ENCODE measurements at places on chromosomes 1 and 21. TPM values are rescaled to one million over a fixed set of nuclear protein-coding genes. Genes with fewer than 3 reads are reported as not detected.

DNA sequence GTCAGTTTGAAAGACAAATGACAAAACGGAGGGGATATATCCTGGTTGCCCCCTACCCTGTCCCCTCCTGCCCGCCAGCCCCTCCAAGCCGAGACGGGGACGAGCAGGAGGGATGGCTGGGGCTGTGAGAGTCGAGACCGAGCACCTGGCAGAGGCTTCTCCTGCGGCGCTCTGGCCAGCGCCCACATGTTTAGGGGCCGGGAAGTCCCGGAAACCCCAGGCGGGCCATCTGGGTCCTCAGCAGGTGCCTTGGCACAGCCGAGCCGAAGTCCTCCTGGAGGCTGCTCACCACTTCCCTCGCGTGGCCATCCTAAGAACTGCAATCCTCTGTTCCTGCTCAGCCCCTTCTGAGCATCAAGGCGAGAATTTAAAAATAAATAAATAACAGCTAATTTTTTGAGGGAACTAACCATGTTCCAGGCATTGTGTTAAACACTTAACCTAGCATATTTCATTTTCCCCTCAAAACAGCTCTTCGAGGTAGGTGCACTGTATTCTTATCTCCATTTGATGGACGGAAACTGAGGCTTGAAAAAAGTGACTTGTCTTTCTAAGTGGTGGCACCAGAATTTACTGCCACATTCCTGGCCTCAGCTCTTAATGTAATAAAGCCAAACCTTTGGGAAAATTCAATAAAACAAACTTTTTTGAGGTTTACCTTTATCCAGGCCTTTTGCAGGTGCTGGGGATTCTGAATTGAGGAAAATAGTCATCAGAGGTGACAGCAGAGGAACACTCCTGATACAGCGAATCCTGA lies 3.5 kb upstream of the RIMS3 start:
- no peak for DNase-seq

- no peak for DNase-seq
These were observed 32.1 kb upstream of the RAB4A start for GRCh38 chr1:229238674-229239415.

The TSPAN2 gene
- total RNA-seq = 7.8 TPM

The AQP10 gene
- total RNA-seq = not detected

The MAP10 gene
- total RNA-seq = 3.7 TPM
